Breast epithelium (tissue), 4 donors: ENCODE measurements at places on chromosomes 12 and 14.

GRCh38 chr12:87112571-87113345, 856.6 kb upstream of the MGAT4C start:
- H3K4me1 ChIP-seq, result no peaks in the 10 kb centered on the region
- H3K27me3 ChIP-seq, result no peaks in the 10 kb centered on the region
- H3K27ac ChIP-seq, result no peak overlapping the region
- no peak for DNase-seq
- H3K4me3 ChIP-seq, result no peak overlapping the region

- DNase-seq, result no peak
- no peaks in the 10 kb centered on the region for H3K4me1 ChIP-seq
- H3K36me3 ChIP-seq, result no peaks in the 10 kb centered on the region
- H3K27ac ChIP-seq, result no peak overlapping the region
Observed at GRCh38 chr12:132460571-132460970, 29.4 kb upstream of the FBRSL1 start.

DNA sequence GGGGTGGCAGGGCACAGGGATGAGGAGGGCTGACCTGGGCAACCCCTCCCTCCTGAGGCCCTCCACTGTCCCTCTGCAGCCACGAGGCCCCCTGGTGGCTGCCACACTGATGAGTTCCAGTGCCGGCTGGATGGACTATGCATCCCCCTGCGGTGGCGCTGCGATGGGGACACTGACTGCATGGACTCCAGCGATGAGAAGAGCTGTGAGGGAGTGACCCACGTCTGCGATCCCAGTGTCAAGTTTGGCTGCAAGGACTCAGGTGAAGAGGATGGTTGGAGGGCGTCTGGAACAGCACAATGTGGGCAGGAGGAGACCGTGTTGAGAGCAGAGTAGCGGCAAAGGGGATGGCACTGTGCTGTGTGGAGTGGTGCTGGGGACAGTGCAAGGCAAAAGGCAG, 25.7 kb upstream of the LRP1-AS start:
- H3K4me1 ChIP-seq, result no peaks in the 10 kb centered on the region
- no peaks in the 10 kb centered on the region for H3K27me3 ChIP-seq
- no peak overlapping the region for H3K27ac ChIP-seq
- DNase-seq, result no peak
- no peaks in the 10 kb centered on the region for H3K36me3 ChIP-seq
- H3K4me3 ChIP-seq, result no peak overlapping the region

- DNase-seq, result no peak
- no peaks in the 10 kb centered on the region for H3K27me3 ChIP-seq
- no peak overlapping the region for H3K27ac ChIP-seq
- no peaks in the 10 kb centered on the region for H3K36me3 ChIP-seq
- H3K4me3 ChIP-seq, result no peak overlapping the region
Observed at GRCh38 chr14:67393689-67394088, 18.3 kb downstream of the PLEK2 start.

- H3K27me3 ChIP-seq, result no peaks in the 10 kb centered on the region
- no peak for DNase-seq
- no peaks in the 10 kb centered on the region for H3K4me1 ChIP-seq
- H3K36me3 ChIP-seq, result no peaks in the 10 kb centered on the region
Observed at GRCh38 chr14:27008187-27008586, 410.4 kb upstream of the NOVA1 start.
